Cerebellum (tissue), 4 donors: ENCODE measurements at places on chromosomes 11 and 22. TPM values are rescaled to one million over a fixed set of nuclear protein-coding genes. Genes with fewer than 3 reads are reported as not detected.

The RFPL1 gene
- total RNA-seq = not detected

The IFTAP gene
- 51.4 TPM for total RNA-seq

The KCNQ1 gene
- 0.45 TPM for total RNA-seq

The KRTAP5-7 gene
- total RNA-seq = 0.18 TPM

The RPS19BP1 gene
- 18.0 TPM for total RNA-seq
